Activated CD4-positive, alpha-beta T cell treated with anti-CD3 and anti-CD28 coated beads for 36 hours (primary cell): ENCODE measurements at places on chromosomes 4 and X. TPM values are rescaled to one million over a fixed set of nuclear protein-coding genes. Genes with fewer than 3 reads are reported as not detected.

Gene UGT2B15
- not detected for total RNA-seq

Gene UFSP2
- 27.3 TPM for total RNA-seq

Gene NHS
- total RNA-seq, result 10.2 TPM

Gene ENOPH1
- 60.1 TPM for total RNA-seq

Gene PQBP1
- total RNA-seq, result 73.4 TPM

Gene ACE2
- not detected for total RNA-seq

Gene KLHL4
- not detected for total RNA-seq

Gene HAUS3
- total RNA-seq, result 18.6 TPM

Gene CACNA1F
- total RNA-seq, result 0.87 TPM

Gene KLHL8
- 9.8 TPM for total RNA-seq

Gene CCKAR
- total RNA-seq, result not detected

Gene SSX2
- total RNA-seq, result not detected

Gene NMU
- not detected for total RNA-seq

Gene FGB
- not detected for total RNA-seq

Gene POF1B
- not detected for total RNA-seq

Gene MAGEH1
- 16.9 TPM for total RNA-seq

Gene KIT
- total RNA-seq, result not detected

Gene NAT8L
- total RNA-seq, result 0.39 TPM

Gene CCDC110
- total RNA-seq, result 0.34 TPM

Gene PCDH7
- not detected for total RNA-seq

Gene CYLC1
- total RNA-seq, result not detected

Gene TMEM31
- 0.79 TPM for total RNA-seq

Gene SYP
- 7.2 TPM for total RNA-seq

Gene NFXL1
- 12.6 TPM for total RNA-seq

Gene CASP3
- total RNA-seq, result 65.7 TPM

Gene CT45A2
- total RNA-seq, result not detected

Gene MAGED4
- total RNA-seq, result 1.6 TPM
